Activated naive CD4-positive, alpha-beta T cell treated with Interleukin-2 at 50 U/mL for 16 hours (primary cell): ENCODE measurements at places on chromosomes 7 and 10.

- no peak for DNase-seq
Measured at GRCh38 chr7:16007911-16008310, 321.4 kb upstream of the MEOX2 start.

- no peak for DNase-seq
Measured at GRCh38 chr7:26627891-26628341, 236.5 kb downstream of the SKAP2 start.

GRCh38 chr7:141847996-141848395 is 6.7 kb upstream of the PRSS37 start:
- DNase-seq, result no peak

DNA sequence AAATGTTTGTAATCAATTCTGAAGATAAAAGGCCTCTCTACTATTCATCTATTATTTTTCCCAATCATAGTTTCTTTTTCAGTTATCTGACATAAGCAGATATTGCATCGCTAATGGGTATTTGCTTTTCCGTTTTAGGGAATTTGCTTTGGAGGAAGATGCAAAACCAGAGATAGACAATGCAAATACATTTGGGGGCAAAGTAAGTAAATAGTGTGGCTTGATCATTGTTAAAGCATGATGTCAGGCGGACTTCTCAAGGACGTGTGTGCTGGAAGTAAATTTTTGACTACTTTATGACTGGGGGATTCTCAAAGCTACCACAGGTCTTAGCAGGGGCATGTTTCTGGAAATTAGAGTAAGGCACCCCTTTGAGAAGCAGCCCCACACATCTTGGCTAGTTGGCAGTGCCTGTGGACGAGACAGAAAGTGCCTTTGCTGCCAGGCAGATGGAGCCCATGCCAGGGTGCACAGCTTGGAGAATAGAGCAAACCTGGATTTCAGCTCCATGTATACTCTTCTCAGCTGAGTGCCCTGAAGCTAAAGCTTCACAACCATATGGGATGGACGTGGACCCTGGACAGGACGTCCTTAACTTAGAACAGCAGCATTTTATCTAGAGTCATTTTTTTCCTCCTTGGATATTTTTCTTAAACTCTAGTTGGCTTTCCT is 68.6 kb downstream of the SRI start:
- DNase-seq, result no peak

DNA sequence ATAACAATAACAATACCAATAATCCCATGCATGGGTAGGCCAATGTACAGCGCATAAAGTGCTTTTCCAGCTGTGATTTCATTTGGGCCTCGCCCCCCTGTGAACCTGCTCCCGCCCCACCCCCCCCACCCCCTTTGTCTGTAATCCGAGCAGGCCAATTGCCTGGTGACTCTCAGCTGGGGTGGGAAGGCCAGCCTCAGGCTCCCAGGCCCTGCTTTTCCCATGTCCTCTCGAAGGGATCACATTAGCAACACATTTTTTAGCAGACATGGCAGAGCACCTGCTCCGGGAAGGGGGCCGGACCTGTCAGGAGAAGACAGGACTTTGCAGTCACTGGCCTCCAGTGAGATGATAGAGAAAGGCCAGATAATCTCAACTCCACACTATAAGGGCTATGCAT is 439.3 kb downstream of the RPS24 start:
- DNase-seq, result no peak
